ENCODE measurements at places on chromosomes 6 and 20.

- no peak for DNase-seq
Measured at GRCh38 chr20:43178080-43178479, 11.6 kb downstream of the PTPRT start.

DNA sequence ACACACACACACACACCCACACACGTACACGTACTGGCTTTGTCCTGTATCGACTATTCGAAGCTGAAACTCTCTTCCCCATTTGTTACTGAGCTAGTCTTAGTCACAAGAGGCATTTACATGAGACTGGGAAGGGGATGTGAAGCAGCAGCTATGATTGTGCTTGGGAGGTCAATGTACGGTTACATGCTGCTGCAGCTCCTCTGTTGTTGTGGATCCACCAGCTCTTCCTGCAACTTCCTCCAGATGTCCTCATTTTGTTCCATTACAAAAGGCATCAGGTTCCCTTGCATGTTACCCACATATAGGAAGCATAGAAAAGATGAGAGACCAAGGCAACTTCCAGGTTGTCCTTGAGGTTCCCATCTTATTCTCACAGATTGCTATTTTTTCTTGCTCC is 612.4 kb upstream of the IMPG1 start:
- no peak for DNase-seq

DNA sequence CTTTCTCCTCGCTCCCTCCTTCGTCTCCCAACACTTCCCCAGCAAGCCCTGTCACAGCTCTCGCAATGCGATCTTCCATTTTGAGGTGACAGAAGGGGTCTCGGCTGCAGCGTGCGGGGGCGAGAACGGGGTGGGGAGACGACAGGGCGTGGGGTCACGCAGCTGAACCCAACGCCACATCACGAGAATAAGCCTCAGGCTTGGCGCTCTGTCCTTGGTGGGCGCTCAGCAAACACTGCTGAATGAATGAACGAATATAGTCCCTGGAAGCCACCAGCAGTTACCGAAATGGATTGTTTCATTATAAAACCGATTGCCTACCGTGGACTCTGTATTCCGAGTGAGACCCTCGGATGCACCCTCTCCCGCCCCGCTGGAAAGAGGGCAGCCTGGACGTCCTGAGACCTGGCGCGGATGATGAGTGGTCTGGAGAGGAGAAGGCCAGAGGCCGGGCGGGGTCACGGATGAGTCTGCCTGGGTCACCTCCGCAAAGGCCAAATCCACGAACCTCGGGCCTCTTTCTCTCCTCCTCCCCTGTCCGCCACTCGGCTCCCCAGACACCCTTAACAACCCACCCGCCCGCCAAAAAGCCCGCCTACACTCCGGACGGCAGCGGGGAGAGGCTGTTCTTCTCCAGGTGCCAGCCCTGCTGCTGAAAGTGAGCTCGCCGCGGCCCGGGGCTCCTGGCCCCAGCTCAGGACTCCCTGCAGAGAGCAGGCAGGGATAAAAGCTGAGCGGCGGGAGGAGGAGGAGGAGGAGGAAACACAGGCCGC is 3.7 kb downstream of the NRN1 start:
- no peak for DNase-seq

DNA sequence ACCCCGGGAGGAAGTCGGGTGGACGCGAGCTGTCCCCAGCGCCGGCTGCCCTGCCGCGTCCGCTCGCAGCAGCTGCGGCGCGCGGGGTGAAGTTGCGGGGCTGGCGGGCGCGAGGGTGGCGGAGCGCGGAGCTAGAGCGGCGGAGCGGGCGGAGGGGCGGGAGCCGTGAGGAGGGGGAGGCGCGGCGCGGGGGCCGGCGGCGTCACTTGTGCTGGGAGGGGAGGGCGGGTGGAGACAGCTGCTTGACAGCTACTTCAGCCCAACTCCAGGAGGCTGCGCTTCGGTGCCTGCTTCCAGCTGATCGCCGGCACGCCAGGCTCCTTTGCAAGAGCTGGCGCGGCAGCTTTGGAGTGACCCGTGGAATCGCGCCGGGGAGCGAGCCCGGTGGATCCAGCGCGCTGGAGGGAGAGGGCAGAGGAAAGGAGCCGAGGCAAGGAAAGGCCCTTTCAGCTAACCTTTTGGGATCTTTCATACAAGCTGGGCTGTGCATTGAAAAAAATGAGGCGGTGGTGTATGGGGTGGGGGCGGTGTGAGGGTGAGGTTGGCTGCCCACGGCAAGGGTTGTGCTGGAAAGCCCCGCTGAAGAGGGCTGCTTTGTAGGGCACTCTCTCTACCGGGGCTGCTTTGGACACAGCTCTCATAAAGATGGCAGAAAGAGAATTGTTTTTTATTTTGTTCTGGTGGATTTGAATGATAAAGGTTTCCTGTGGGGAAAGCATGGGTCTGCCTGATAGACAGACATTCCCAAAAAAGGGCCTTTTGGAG is 24.6 kb downstream of the RIPOR2 start:
- DNase-seq, result peak; percentile 26

- DNase-seq, result no peak
Measured at GRCh38 chr20:63712191-63712590, 4.4 kb downstream of the ZGPAT start.

GRCh38 chr6:69570106-69570505 is 226.7 kb downstream of the LMBRD1 start:
- DNase-seq, result no peak

Measured in activated gamma-delta T cell treated with anti-CD3 and anti-CD28 coated beads, Interleukin-2, amount 50 U/mL, for 16 hours (primary cell).